Hippocampal formation (tissue), 2 donors: ENCODE measurements at places on chromosomes 11 and 22.

GRCh38 chr22:30047364-30047738 is 32.9 kb upstream of the HORMAD2 start:
- DNase-seq, result no peak

GRCh38 chr11:68965901-68966853 is 14.6 kb downstream of the MRGPRD start:
- DNase-seq, result no peak

DNA sequence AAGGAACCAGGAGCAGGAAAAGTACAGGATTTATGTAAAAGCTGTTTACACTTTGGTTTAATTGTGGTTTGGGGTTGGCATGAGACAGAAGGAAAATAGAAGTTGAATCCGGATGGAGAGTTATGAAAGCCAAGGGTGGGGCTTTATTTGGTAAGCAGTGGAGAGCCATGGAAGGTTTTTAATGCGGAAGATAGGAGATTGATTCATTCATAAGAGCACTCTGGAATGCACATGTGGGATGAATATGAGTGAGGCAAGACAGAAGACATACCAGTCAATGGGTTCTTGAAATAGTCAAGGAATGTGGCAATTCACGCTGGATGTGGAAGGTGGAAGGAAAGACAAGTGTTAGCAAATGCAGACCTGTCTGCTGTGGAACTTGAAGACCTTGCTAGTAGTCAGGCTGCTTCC is 9.3 kb upstream of the GLB1L3 start:
- no peak for DNase-seq

DNA sequence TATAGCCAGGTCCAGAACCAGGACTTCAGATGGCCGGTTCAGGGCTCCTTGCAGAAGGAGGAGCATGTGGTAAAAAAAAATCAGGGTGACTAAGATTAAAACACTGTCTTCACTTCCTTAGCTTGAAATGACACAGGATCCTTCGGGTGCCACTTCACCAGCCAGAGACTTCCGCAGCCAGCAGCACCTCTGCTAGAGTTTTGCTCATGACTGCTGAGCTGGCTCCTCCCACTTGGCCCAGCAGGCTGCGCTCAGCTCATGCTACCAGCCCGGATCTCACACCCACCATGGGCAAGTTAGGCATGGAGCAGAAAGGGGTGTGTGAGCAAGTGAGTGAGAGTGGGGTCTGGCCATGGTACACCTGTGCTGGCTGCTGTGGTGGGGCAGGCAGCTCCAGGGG is 6.6 kb upstream of the MS4A18 start:
- DNase-seq, result no peak

DNA sequence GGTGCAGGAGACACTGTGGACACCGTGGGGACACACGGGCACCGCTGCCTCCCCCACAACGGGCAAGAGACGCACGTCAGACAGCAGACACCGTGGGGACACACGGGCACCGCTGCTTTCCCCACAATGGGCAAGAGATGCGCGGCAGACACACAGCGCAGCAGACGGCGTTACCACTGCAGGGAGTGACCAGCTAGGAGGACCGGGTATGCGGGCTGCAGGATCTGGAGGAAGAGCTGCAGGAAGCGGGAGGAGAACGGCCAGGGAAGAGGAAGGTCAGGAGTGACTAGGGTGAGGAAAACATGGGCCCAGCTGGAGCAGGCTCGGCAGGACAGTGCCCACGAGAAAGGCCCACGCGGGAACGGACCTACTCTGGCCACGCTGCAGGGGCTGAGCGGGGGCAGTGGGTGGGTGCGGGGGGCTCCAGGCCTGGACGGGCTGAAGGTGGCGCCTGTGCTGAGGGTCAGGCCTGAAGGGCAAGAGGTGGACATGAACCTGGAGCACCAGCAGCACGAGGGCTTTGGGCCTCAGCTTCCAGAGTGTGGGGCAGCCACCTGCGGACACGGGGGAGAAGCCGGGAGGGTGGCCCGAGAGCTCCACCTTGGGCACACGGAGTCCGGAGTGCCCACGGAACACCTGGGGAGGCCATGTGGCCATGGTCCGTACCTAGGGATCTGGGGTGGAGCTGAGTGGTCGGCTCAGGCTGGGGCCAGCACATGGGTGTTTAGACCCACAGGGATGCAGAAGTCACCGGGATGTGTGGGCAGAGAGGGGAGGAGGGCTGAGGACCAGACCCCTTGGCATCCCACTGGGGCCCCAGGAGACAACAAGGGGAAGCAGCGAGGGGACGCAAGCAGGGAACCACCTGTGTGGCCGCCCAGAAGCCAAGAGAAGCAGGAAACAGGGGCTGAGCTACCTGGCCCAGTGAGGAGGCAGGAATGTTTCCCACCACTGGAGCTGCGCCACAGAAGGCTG is 16.5 kb downstream of the TOLLIP start:
- DNase-seq, result no peak

DNA sequence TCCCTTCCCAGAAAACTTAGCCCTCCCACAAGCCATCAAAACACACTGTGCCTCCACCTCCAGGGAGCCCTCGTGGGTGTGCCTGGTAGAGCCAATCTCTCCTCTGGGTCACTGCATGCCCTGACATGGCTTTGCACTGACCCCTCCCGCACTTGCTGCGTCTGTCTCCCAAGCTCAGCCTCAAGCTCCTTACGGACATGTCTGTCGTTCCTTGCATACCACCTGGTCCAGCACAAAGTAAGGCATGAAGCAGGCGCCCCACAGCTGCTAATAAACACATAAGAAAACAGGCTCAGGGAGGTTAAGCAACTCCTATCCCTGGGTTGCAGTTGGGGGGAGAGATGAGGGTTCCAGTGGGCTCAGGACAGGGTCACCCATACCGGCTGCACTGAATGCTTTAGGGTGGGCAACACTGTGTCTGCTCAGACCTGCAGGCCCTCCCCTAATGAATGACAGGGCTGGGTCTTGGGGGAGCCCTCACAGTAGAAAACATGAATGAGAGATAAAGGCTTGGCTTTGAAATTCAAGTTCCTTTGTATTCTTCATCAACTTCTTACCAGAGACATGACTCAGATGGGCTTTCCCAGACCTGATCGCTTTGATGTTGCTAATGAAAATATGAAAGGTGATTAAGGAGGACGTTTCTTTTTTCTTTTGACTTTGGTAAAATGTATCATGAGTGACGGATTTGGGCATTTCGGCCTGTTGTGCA is 38.0 kb downstream of the PHF21B start:
- no peak for DNase-seq

- no peak for DNase-seq
Observed at GRCh38 chr11:117882311-117882905, 6.0 kb upstream of the FXYD6 start.

DNA sequence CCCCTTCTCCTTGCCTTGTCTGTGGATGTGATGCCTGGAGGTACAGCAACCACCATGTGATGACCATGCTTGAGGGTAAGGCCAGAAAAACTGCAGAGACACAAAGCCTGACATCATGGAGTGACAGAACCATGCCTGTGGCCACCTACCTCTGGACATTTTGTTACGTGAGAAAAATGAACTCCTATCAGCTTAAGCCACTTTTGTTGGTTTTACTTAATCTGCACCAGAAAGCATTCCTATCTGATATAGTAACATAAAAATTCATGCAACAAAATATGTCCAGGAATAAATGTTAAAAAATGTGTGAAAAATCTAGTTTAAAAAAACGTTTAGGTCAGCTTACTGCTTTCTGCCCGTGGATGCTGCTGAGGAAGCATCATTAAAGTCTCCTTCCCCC is 42.6 kb upstream of the P4HA3 start:
- no peak for DNase-seq

GRCh38 chr22:36926721-36927435 is 13.4 kb downstream of the CSF2RB start:
- DNase-seq, result no peak

GRCh38 chr22:38125751-38126201 is 15.3 kb upstream of the BAIAP2L2 start:
- no peak for DNase-seq

GRCh38 chr11:111499483-111499882 is 12.7 kb downstream of the BTG4 start:
- no peak for DNase-seq

DNA sequence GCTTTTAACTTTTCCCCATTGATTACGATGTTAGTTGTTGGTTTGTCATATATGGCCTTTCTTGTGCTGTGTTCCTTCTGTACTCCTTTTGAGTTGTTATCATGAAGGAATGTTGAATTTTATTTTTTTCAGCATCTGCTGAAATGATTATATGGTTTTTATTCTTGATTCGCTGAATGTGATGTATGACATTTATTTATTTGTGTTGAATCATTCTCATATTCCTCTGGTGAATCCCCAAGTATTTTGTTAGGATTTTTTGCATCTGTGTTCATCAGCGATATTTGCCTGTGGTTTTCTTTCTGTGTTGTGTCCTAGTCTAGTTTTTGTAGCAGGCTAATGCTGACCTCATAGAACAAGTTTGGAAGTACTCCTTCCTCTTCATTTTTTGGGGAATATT is 78.2 kb downstream of the GGT1 start:
- no peak for DNase-seq

DNA sequence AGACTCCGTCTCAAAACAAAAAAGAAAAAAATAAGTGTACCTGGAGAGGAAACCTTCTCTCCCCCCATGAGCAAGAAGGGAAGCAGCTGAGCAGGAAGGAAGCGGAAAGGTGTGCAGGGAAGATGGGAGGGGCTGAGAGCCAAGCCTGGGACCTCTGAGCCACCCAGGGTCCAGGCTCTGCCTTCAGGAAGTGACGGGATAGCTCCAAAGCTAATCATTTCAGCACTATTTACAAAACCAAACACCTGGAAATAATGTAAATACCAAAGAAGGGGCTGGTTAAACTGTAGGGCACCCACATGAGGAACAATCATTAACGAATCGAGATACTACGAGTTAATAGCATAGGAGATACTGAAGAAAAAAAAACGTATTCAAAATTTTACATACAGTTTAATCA is 27.9 kb downstream of the ARRB1 start:
- no peak for DNase-seq

DNA sequence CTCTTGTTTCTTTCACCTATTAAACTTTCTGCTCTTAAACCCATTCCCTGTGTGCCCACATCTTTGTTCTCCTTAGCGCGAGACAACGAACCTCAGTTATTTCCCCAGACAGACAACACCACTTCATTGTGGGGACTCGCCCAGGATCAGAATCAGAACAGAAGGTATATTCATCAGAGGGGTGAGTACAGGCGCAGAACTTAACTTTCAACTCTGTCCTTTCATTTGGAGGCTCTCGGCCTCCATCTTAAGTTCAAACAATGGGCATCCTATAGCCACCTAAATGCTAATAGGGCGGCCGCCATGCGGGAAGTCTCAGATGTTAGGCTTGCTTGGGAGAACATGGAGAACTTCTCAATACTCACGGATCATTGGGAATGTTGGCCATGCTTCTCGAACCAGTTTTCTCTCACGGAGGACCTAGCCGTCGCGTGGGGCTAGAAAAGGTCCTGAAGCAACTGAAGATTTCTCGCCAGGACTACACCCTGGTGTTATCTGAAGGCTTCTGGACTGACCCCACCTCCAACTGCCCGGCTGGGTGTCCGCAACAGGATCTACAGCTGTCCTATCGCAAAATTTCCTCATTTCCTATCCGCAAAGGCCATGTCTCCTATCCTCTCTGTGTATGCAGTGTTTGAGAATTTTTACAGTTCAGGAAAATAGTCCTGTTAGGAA is 13.4 kb upstream of the HYLS1 start:
- no peak for DNase-seq

DNA sequence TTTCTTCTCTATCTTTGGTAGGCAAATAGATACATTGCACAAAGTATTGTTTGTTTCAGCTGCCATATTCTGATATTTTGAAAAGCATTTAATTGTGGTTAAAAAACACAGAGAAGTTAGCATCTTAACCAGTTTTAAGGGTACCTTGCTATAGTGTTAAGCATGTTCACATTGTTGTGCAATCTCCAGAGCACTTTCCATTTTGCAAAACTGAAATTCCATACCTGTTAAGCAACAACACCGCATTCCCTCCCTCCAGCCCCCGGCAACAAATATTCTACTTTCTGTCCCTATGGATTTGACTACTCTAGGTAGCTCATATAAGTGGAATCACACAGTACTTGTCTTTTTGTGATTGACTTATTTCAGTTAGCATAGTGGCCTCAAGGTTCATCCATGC is 33.9 kb downstream of the CNTF start:
- DNase-seq, result no peak

- no peak for DNase-seq
Observed at GRCh38 chr11:46527591-46528130, 66.2 kb downstream of the AMBRA1 start.

DNA sequence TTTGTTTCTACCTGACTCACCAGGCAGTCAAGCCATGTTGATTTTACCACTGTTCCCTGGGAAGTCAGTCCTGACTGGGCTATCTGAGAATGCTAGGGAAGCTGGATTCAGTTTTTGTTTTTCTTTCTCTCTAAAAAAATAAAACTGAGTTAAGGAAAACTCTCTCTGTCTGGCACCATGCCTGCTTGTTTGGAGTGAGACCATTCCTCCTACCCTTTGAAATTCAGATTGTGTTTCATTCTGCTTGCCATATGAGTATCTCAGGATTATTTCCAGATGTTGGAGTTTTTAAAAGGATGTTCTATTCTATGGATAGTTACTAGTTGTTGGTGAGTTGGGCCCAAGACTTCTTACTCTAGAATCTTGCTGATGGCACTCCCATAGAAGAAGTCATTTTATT is 1917.0 kb downstream of the LRRC4C start:
- DNase-seq, result no peak

DNA sequence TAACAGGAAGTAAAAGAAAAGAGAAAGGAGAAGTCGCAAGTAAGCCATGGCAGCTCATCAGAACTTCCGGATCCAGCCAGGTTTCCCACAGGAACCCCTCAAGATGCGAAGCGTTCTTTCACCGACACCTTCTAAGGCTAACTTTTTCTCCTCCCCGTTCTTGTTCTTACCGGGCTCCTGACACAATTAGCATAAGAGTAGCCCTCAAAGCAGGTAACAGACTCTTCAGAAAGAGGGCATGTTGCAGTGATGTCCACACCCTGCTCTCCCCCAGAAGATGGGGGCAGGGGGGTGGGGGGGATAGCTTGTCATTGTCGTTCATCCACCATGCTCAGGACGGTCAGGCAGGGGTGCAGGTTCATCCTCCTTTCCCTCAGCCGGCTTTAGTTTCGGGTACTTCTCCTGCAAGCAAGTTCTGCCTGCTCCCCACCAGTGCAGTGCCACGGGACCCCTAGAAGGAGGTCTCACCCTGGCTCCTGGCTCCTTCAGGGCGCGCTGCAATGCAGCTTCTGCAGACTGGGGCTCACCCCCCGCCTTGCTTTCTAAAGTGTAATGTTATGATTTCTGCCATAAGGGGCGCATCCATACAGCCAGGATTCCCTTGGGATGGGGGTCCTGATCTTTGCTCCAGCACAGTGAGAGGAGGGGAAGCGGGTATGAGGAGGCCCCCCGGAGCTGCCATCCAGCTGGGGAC is 2.3 kb downstream of the OPCML start:
- no peak for DNase-seq

- no peak for DNase-seq
Observed at GRCh38 chr22:33431300-33431699, 373.1 kb upstream of the SYN3 start.

DNA sequence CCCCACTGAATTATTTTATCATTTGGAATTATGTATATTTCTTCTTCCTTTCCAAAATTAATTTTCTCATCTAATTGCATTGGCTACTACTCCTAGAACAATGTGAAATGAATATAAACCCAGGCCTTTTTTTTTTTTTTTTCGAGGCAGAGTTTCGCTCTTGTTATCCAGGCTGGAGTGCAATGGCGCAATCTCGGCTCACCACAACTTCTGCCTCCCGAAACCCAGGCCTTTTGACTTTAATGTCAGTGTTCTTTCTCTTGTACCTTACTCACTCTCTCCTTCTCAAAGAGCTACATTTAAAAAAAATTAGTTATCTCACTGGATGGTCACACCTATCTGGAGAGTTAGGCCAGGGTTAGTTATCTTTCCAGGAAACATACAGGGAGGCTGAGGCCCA is 35.3 kb upstream of the LRRC32 start:
- DNase-seq, result no peak
